A549 treated with RU486 at 1 μM for 4 hours (cell line): ENCODE measurements at places on chromosomes 16 and 17. TPM values are rescaled to one million over a fixed set of nuclear protein-coding genes. Genes with fewer than 3 reads are reported as not detected.

Gene PYCARD
- 27.9 to 44.1 TPM (median 37.7 TPM) in 5 replicates for total RNA-seq

Gene PIMREG
- total RNA-seq: 35.2 to 47.7 TPM (median 44.9 TPM) in 5 replicates

Gene TIMP2
- total RNA-seq: 167 to 232 TPM (median 194 TPM) in 5 replicates

Gene SEC14L5
- total RNA-seq: 0.05 to 0.09 TPM (median 0.06 TPM) in 4 of 5 replicates, not detected in the other

Gene STAC2
- total RNA-seq: 0.12 to 0.34 TPM (median 0.21 TPM) in 5 replicates

Gene HSPB9
- not detected in 5 replicates for total RNA-seq
